ENCODE measurements at places on chromosomes 13 and 19.

DNA sequence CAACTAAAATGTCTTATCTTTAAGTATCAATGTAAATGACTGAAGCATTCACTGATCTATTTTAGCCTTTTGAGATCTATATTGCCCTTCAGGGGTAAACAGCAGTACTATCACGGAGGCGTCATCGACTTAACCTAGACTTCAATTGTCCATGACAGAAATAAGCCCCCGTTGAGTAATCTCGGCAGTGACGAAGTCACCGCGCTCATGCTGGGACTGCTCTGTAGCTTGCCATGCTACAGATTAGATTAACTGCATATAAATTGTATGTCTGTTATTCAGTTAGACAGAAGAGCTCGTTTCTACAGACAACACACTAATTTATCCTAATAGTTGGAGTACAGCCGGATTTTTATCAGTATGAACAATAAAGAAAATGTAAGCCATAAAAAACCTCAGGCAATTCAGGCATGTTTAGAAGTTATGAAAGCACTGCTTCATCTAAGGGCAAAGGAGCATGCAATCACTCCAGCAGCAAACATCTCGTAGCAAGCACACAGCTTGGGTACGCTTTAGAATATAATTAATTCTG, 56.6 kb downstream of the TUBGCP3 start:
- DNase-seq, result no peak

DNA sequence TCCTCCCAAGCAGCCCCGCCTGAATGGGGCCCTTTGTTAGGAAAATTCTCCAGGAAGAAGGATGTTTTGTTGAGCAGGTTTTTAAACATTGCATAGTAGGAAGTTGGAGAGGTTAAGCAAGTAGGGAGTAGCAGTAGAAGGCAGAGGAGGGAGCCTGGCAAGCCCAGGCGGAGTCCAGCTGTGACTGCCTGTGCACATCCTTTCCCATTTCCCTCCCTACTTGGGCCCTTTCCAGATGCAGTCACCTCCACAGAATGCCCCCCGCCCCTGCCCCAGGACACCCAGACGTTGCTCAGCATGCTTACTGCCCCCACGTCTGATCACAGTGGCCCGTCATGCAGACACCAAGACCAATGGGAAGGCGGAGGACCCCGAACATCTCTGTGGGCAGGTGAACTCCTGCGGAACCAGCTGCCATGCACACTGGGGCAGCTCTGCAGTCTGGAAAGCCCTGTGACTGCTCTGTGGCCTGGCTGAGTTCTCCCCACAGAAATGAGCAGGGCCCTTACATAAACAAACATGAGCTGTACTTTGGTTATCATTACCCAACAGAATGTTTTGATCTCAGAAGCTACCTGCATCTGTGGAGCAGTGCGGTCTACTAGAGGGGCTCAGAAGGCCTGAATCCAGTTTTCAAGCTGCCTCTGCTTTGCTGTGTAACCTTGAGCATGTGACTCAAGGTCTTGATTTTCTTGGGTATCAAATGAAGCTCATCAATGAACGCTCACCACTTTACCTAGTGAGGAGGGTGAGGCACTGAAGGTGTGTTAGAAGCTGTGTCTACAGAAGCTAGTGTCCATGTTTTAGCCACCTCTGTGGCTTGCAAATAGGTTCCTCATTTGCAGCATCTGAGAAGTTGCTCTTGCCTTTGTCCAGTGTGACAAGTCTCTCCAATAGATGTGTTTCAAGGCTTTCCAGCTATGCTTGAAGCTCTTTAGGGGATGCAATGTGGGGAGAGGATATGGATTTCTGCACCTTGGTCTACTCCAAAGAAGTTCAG, 84.2 kb downstream of the TNFRSF19 start:
- DNase-seq, result no peak

DNA sequence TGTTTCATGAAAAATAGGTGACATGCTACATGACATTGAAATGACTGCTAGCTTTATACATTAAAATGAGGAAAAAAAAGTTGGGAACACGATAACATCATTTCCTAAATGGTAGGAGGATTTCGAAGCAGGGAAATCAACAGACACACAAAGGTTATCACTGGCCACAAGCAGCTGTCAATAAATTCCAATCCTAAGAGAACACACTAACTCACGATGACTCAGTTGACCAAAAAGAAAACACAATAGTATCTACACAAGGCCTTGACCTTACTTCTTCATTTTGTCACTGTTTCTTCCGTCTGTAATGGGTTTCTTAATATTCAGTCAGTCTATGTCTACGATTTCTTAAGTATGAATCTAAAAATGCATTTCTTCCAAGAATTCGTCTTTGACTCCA, 36.5 kb downstream of the STARD13 start:
- DNase-seq, result no peak

DNA sequence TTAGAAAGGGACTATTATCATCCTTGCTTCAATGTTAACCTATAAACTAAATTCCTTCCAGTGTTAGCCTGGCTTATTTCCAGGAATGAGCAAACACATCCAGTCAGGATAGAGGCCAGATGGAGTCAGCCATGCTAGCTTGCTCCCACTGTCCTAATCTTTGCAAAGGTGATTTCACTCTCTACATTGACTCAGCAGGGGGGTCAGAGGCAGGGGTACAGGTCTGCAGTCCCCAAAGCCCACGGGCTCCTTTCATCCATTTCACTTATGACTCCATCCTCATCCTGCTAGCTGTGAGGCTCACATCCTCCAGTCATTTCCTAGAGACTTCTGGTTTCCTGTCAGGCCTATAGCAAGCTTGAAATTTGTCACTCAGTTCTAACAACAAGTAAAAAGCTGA, 63.4 kb upstream of the CEACAM8 start:
- no peak for DNase-seq

GRCh38 chr19:6718741-6719539, 1.5 kb downstream of the C3 start:
- DNase-seq, result no peak

GRCh38 chr19:40688309-40688708, 2.1 kb downstream of the NUMBL start:
- no peak for DNase-seq

GRCh38 chr19:45958769-45959516, 14.7 kb downstream of the NOVA2 start:
- no peak for DNase-seq

DNA sequence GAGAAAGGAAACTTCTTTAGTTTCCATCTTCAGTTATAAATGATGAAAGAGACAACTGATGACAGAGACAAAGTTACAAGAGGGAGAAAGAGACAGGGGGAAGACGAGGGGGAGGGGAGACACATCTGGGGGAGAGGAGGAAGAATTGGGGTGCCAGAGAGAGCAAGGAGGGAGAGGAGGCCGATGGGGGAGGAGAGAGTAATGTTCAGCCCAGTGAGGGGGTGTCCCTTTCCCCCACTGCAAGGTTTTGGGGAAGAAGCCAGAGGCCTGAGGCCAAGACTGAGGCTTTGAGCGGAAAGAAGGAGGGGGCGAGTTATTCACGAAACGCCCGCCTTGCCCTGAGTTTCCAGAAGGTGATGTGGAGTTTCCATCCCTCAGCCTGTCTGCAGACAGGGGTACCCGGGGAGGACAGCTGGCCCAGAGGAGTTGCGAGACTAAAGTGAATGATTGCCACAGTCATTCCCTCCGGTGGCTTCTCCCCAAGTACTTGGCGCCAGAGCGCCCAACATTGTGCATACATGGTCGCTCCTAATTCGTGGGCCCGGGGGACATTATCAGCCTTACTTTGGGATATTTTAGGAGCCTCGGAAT, 558 bp upstream of the PPAN start:
- peak; percentile 71 for DNase-seq

DNA sequence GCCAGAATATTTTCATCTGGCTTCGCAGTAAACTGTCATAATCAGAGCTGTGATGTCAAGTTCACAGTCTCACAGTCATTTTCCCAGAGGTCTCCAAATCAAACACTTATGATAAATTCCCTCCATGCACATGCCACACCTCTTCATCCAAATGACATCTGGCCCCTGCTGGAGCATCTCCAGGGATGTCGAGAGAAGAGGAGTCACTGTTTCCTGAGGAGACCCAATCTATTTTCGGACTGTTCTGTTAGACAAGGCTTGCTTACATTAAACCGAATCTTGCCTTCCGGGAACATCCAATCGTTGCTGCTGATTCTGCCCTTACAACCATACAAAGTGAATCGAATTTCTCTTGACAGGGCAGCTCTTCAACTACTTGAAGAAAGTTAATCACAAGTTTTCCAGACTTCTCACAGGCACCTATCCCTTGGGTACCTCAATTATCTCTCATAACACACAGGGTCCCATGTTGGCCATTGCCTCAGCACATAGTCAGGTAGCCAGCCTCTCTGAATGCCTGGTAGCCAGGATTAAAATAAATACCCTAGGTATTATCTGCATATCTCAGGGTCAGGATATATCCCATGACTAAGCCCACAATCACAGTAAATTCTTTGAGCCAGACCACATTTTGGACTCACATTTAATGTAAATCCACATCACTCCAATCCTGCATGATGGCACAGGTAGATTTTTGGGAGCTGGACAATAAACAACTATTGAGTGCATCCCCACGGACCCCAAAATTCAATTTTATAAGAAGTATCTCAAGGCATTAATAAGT, 182.5 kb downstream of the ABCC4 start:
- DNase-seq, result no peak

DNA sequence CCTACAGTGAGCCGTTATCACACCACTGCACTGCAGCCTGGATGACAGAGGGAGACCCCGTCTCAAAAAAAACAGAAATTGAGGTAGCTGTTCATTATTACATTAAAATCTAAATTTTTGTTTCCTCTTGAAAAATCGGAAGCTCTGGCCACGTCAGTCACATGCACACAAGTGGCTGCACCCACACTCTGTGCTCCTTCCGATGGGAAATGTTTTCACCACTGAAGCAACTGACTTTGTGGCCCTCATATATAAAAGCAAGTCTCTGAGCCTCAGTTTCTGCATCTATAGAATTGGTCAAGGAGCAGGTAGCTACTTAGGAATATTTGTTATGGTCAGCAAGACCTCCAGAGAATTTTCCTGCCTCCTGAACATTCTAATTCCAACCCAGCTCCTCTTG, 4.5 kb downstream of the LRRC25 start:
- DNase-seq, result no peak

DNA sequence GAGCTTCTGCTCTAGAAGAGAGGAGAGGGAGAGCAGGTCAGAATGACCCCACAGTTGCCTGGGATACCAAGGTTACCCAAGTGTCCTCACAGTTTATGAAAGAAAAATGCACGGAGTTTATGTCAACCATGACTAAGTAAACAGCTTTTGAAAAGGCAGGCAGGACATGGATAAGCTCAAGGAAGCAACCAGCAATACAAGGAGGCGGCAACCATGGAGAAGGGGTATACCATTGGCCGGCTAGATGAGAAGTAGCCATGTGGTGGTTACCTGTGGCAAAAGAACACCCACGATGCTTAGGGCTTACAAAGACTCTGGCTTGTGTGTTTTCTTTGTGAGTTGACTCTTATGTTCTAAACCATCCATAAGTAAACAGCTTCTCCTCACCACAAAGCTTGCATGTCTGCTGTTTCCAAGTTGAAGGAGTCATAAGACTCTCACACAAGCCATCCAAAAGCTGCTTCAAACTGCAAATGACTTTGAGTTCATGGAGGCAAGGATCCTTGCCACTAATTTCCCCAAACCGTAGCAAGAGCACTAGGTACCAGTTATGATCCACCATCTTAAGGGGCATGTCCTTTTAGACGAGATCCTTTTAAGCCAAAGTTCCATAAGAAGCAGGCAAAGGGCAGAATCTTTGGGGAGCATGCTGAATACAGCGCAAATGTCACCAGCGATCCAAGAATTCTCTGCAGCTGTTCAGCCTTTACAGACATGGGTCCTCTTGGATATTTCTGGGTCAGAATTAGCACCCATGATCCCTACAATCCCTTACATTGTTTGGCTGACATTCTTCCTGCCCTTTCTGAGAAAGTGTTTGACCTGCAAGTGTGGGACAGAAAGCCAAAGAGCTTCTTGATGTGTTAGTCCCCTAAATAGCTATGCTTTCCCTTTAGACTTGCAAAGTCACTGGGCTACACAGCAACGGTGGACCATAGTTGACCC, 74.8 kb upstream of the IPO5 start:
- DNase-seq, result no peak

- DNase-seq, result no peak
These were observed 14.5 kb upstream of the TNFAIP8L1 start for GRCh38 chr19:4624733-4625362.

DNA sequence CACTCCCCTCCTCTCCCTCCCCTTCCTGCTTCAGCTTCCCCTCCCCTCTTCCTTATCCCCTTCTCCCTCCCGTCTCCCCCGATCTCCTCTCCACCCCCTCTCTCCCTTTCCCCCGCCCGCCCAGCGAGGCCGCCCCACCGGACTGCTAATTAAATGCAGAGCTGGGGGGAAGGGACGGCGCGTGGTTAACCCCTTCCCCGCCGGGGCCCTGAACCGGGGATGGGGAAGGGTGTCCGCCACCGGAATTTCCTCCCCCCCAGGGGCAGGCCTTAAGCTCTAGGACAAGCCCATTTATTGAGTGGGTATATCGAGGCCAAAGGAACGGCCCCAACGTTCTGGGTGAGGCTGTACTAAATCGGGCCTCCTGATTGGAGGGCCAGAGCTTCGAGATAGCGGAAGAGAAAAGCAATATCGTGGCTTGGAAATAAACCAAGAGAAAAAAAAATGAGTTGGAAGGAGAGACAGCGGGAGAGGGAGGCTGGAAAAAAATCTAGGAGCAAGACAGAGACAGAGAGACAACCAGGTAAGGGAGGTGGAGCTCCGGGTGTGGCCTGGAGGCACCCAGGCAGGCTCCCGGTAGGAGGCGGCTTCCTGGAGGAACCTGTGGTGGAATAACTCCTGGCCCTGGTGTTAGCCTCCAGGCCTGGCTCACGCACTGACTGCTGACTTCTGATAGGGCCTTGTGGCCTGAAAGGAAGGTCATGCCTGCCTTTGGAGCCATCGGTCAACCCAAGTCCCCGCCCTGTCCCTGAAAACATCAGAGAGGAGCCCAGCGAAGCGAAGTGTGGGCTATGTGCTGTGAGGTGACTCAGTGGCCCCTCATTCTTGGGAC, 11.6 kb upstream of the JUND start:
- no peak for DNase-seq

DNA sequence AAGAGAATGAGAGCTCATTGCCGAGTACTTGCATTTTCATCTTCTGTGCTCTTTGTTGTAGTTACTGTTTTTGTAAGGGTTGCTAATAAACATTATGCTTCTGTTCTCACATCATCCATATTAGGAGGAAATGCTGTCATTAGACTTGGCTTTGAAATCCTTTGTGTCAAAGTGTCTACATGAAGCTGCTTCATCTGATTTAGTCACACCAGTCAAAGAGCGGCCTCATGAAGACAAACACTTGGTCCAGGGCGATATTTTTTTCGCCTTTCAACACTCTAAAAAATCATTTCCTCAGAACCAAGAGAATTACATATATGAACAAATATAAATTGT, 105.0 kb downstream of the SPRY2 start:
- no peak for DNase-seq

GRCh38 chr13:48890391-48890790, 85.3 kb upstream of the FNDC3A start:
- no peak for DNase-seq

GRCh38 chr13:79442221-79442620, 36.2 kb upstream of the RBM26 start:
- no peak for DNase-seq

GRCh38 chr19:44728178-44728577, 20.3 kb upstream of the BCL3 start:
- DNase-seq, result no peak

GRCh38 chr13:36918246-36919131, 1.5 kb downstream of the SMAD9 start:
- no peak for DNase-seq

Measured in activated CD8-positive, alpha-beta memory T cell treated with anti-CD3 and anti-CD28 coated beads for 1 hour (primary cell).